Dermis microvascular lymphatic vessel endothelial cell (primary cell): ENCODE measurements at places on chromosomes 13 and 19. TPM values are rescaled to one million over a fixed set of nuclear protein-coding genes. Genes with fewer than 3 reads are reported as not detected.

GRCh38 chr13:74027161-74027779 lies 106.9 kb downstream of the KLF12 start:
- DNase-seq: no peak

Gene ADGRE1
- total RNA-seq: not detected in 2 replicates

DNA sequence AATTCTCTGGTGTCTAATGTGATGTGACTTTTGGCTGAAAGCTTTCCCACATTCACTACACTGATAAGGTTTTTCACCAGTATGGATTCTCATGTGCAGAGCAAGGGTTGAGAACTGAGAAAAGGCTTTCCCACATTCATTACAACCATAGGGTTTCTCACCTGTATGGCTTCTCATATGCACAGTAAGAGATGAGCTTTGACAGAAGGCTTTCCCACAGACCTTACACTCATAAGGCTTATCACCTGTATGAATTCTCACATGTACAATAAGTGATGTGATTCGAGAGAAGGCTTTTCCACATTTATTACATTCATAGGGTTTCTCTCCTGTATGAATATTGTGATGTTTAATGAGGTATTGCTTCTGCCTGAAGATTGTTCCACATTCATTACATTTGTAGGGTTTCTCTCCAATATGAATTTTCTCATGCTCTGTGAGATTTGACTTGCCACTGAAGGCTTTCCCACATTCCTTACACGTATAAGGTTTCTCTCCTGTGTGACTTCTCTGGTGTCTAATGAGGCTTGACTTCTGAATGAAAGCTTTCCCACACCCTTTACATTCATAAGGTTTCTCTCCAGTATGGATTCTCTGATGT lies 14.0 kb downstream of the ZNF260 start:
- no peak for DNase-seq

Gene CEACAM4
- total RNA-seq: not detected in 2 replicates

DNA sequence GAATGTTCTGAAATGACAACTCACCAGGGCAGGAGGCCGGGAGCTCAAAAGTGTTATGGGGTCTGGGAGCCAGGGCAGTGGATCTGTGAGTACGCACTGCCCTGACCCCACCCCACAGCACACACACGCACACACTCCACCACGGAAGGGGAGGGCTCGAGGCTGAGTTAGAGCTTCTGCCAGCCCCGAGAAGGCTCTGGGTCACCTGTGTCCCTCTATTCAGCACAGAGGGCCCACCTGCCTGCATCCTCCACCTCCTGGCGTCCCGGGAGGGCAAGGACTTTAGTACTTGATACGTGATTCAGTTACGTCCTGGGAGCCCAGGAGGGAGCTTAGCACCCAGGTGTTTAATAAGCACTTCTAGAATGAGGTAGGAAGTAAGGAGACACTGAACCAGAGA lies 190.0 kb upstream of the GPR12 start:
- no peak for DNase-seq
